ENCODE measurements at places on chromosomes 6 and 20. TPM values are rescaled to one million over a fixed set of nuclear protein-coding genes. Genes with fewer than 3 reads are reported as not detected.

DNA sequence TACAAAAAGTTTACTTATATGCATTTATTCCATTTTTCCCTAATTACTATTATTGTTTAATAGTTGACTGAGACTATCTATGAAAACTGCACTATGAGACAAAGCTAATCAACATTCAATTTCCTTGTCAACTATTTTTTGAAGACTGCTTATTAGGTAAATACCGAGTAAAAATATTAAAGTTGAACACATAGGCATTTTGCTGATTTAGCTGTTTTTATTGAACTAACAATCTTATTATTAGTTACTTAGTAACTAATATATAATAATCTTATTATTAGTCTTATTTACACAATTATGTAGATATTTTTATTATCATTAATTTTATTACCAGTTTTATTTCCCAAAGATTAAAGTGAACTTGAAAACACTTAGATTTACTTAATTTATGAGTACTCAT, 728.8 kb downstream of the TENT5A start:
- no peak for DNase-seq
- no peaks in the 10 kb centered on the region for H3K27me3 ChIP-seq
- H3K36me3 ChIP-seq: no peaks in the 10 kb centered on the region
- no peaks in the 10 kb centered on the region for H3K4me1 ChIP-seq

Gene SOX12
- 6.4 TPM for polyA plus RNA-seq

DNA sequence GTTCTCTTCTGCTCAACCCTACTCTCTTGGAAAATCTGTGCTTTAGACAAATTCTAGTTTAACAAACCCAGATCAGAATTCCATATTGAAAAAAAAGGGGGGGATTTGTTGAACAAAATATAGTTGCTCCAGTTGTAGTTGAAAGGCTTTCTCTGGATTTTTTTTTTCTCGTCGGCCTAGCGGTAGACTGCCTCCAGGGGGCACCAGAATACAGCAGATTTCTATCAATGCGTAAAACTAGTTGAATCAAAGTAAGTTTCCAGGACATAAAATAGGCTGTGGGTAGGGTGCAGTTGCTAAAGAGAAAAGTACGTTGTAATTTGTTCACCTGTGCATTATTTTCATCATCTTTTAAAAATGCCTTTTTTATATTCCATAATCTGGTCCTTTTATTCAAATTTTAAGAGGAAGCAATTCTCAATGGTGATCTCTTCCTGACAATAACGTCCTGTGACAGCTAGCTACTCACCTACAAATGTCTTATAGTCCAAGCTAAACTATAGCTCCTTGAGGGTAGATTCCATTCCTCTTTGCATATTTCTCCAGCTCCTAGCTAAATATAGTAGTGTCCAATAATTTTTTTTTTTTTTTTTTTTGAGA, 105.4 kb downstream of the PERP start:
- H3K36me3 ChIP-seq: no peaks in the 10 kb centered on the region
- DNase-seq: peak; percentile 53
- peaks cover 9% of the 10 kb centered on the region for H3K27me3 ChIP-seq
- H3K4me1 ChIP-seq: no peaks in the 10 kb centered on the region
- no peak overlapping the region for H3K4me3 ChIP-seq
- no peak overlapping the region for H3K27ac ChIP-seq

- no peaks in the 10 kb centered on the region for H3K36me3 ChIP-seq
- no peak overlapping the region for H3K4me3 ChIP-seq
- no peak for DNase-seq
- no peaks in the 10 kb centered on the region for H3K27me3 ChIP-seq
These were observed 10.9 kb downstream of the PMEPA1 start for GRCh38 chr20:57698867-57699275.

Gene RAET1L
- polyA plus RNA-seq: not detected

DNA sequence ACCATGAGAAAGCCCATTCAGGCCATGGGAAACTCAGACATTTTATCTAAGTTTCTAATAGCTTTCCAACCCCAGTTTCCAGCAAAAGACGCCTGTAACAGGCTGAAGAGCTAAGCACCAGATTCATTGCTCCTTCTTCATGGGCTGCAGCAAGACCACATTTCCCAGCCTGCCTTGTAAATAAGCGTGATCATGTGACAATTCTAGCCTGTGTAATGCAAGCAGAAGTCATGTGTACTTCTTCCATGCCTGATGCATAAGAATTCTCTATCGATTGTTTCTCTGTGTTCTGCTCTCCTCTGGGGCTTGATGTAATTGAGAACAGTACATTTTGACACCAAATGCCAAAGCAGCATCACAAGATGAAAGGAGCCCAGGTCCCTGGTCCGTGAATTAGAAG, 6.8 kb downstream of the PCSK2 start:
- H3K27me3 ChIP-seq: peaks cover under 1% of the 10 kb centered on the region
- no peak for DNase-seq
- no peaks in the 10 kb centered on the region for H3K36me3 ChIP-seq
- H3K27ac ChIP-seq: no peak overlapping the region
- no peaks in the 10 kb centered on the region for H3K4me1 ChIP-seq
- H3K4me3 ChIP-seq: no peak overlapping the region

DNA sequence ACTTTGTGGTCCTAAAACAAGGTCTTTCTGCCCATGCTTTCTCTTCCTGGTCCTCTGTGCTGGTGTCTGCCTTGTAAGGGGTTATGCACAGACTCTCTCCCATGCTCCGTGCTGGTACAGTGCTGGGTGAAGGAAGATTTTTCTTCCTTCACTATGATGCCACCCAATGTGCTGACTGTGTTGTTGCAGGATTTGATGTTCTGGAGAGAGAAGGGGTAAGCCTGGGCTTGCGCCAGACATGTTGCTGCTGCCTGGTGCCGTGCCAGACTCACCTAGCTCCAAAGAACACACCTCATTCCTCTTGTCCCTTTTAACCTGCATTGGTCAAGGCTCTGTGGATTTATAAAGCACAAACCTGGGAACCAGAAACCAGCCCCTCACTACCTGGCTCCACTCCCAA, 28.4 kb upstream of the ARMH2 start:
- no peak overlapping the region for H3K4me3 ChIP-seq
- H3K27me3 ChIP-seq: no peaks in the 10 kb centered on the region
- peaks cover 12% of the 10 kb centered on the region for H3K4me1 ChIP-seq

DNA sequence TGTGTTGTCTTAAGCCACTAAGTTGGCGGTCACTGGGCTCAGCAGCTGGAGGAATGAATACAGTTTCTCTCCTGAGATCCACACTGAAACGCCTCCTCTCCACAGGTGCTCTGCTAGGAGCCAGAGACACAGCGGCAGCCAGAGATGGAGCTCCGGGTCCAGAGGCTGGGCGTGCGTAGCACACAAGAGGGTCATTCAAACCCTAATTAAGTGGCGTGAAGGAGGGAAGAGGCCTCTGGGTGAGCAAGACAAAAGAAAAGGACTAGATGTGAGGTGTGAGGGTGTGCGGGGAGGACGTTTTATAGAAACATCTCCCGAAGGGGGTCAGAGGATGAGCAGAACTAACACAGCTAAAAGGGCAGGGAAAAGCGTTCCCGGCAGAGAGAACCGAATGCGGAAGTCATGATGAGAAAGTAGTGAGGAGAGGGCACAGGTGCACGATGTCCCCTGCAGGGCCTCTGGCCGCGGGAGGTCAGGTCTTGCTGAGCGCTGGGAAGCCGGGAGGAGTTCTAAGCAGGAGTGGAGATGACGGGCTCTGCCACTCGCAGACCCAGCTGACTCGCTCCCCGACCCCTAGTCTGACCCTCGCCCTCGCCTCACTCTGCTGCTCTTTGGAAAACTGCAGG, 54.4 kb downstream of the BMP7 start:
- DNase-seq: no peak
- H3K4me1 ChIP-seq: no peaks in the 10 kb centered on the region
- no peaks in the 10 kb centered on the region for H3K36me3 ChIP-seq

DNA sequence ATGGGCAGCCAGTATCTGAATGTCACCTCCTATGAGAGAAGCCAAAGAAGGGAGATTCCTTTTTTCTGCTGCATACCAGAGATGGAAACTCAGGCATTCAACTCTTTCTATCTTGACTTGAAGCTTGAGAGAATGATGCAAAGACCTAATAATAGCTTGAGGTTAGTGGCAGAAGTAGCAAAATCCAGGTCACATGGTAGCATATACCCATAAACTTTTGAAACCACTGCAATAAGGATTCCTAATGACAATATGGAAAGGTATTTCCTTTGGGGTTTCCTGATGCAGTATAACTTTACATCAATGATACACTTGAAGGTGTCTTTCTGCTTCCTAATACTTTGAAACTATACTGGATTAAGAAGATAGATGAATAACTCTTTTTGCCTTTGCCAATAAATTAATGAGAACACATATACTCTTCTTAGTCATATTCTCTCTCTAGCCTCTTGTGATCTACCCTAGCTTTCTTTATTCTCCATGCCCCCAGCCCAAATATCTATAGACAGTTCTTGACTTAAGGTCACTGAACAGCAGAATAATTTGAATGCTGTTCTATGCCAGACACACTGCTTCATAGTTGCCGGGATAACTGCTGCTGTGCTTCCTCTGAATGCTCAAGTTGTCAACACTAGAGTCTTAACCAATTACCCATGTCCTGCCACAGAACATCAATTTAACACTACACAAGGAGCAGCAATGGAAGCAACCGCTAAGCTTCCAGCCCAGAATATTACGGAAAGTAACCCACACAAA, 155.5 kb upstream of the SIM1 start:
- H3K27me3 ChIP-seq: no peaks in the 10 kb centered on the region
- H3K4me1 ChIP-seq: peaks cover 5% of the 10 kb centered on the region
- peaks cover 10% of the 10 kb centered on the region for H3K36me3 ChIP-seq

DNA sequence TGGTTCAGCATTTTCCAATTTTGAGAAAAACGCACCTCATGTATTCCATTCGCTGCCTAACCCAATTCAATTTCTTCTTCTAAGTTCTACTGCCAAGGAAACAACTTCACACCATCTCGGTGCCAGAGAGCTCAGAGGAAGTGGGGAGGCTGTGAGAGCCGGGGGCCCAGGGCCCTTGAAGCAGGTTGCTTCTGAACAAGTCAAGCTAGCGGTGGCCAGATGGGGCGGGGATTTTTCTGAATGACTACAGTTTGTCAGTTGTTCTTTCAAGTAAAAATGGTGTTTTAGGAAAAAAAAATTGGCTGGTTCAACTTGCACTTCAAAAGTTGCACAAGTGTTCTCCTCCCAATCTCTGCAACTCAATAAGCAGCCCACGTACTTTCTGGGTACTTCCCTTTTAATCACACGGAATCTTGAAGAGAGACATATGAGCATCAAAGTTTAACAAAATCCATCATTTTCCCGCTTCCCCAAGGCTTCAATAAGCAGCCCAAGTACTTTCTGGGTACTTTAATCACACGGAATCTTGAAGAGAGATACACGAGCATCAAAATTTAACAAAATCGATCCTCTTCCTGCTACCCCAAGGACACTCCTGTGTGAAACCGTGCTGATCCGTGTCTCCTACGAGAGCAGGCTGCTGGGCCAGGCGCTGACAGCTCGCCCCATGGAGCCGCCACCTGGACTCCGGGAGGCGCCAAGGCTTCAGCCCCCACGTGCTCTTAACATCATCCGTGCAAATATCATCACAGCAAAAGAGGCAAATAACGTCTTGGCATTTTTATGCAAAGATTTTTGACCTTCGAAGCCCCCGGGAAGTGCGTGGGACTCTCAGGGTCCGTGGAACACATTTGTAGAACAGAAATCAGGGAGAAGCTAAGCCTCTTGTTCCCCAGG, 186.7 kb upstream of the PDE10A start:
- no peak overlapping the region for H3K27ac ChIP-seq
- DNase-seq: no peak
- H3K4me3 ChIP-seq: no peak overlapping the region
- H3K4me1 ChIP-seq: peaks cover 4% of the 10 kb centered on the region

Gene CCND3
- 63.8 TPM for polyA plus RNA-seq

Gene TCF15
- polyA plus RNA-seq: not detected

DNA sequence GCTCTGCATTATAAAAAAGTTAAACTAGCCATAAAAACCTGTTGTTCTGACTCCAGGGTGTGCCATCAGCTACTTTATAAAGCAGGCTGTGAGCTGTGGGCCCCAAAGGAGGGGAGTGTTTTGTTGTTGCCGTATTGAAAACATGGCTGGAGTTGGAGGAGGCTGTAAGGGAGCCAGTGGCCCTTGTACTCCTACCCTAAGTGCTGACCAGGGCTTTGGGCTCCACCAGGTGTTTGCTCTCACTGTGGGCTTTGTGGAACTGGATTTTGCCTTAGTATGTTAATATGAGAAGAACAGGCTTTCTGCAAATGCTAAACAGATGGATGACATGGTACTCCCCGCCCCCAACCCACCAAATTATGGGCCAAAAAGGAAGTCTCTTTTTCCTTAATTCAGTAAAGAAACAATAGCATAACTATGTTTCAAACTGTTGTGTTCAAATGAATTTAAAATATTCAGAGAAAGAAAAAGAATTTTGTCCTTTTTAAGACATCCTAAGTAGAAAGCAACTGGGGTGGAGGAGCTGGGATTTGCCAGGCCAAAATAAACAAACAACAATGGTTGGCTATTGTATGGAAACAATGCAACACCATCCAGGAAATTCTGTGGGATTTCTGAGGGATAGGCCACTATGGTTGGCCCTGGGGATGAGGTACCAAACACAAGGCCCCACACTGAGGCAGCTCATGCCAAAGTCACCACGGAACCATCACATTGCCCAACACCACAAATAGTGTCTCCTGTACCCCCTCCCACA, 63.3 kb downstream of the PLCG1 start:
- H3K36me3 ChIP-seq: peaks cover 31% of the 10 kb centered on the region
- H3K27me3 ChIP-seq: no peaks in the 10 kb centered on the region
- no peak overlapping the region for H3K4me3 ChIP-seq
- H3K4me1 ChIP-seq: 0 out of 2 replicates have a peak, but pooled peaks cover 1% of the 10 kb centered on the region
- no peak for DNase-seq
- H3K27ac ChIP-seq: no peak overlapping the region

- H3K27me3 ChIP-seq: peaks cover 7% of the 10 kb centered on the region
- H3K4me3 ChIP-seq: no peak overlapping the region
- H3K4me1 ChIP-seq: no peaks in the 10 kb centered on the region
- H3K36me3 ChIP-seq: peaks cover 36% of the 10 kb centered on the region
These were observed 14.5 kb downstream of the BRD2 start for GRCh38 chr6:32982702-32983492.

- H3K4me1 ChIP-seq: peaks cover 2% of the 10 kb centered on the region
- no peaks in the 10 kb centered on the region for H3K27me3 ChIP-seq
- no peaks in the 10 kb centered on the region for H3K36me3 ChIP-seq
- DNase-seq: no peak
- no peak overlapping the region for H3K4me3 ChIP-seq
- H3K27ac ChIP-seq: no peak overlapping the region
These were observed 49.4 kb upstream of the TOP1 start for GRCh38 chr20:40979247-40979646.

Gene RBPJL
- not detected for polyA plus RNA-seq

GRCh38 chr20:23260181-23260840, 90.3 kb upstream of the NXT1 start:
- H3K36me3 ChIP-seq: no peaks in the 10 kb centered on the region
- H3K27ac ChIP-seq: no peak overlapping the region
- no peak overlapping the region for H3K4me3 ChIP-seq

Gene FOXF2
- polyA plus RNA-seq: 16.3 TPM

Gene DEF6
- polyA plus RNA-seq: 4.2 TPM

GRCh38 chr6:166615059-166615770, 11.8 kb downstream of the RPS6KA2 start:
- H3K27me3 ChIP-seq: no peaks in the 10 kb centered on the region
- no peak overlapping the region for H3K4me3 ChIP-seq
- H3K4me1 ChIP-seq: peaks cover 41% of the 10 kb centered on the region
- H3K27ac ChIP-seq: no peak overlapping the region

Gene EDN1
- 9.0 TPM for polyA plus RNA-seq
